ENCODE measurements at places on chromosomes 1 and 21.

DNA sequence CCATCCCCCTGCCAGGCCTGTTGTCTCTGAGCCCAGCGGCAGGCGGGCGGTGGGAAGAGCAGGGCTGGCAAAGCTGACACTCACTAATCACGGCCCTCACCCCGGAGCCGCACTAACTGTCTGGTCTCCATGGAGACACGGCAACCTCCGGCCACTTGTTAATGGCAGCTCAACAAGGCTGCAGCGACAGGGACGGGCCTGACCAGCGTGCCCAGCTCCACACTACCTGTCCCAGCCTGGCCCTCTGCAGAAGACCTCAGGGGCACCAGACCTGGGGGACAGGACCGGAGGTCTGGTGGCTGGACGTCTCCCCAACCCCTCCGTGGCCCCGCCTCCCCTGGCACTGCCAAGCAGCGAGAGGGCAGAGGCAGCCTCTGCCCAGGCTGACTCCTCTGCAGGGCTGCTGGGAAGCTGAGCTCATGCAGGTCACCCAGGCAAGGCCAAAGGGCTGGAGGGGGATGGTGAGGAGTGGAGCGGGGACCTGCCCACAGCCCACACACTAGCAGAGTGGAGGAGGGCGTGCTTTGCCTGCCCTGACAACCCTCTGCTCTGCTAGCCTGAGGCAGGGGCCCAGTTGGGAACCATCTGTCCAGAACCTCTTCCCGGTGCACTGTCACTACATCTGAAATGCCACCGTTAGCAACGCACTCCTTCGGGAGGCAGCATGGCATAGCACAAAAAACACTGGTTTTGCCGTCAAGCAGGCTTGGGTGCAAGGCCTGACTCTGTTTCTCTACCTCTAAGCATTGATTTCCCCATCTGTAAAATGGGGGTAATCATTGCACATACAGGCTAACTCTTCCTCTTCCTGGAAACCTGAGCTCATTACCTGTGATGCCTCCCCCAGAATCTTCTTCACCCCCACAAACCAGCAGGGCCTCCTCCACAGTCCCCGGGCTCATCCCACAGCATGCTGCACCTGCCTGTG, 29.6 kb upstream of the WASF2 start:
- DNase-seq: no peak

DNA sequence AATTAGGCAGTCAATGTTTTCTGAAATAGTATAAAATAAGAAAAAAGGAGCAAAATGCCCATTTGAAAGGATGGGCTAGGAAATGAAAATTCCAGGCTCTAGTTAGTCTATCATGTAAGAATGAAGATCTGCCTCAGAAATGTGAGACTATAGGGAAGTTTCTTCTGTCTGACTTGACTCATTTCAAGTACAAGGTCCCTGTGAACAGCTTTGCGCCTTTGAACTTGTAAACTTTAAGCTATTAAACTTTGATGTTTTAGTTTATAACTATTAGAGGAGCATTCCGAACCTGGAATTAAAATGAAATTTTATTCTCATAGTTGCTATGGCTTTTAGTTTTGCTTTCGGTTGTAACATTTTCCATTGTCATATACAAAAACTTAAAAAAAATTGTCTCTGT, 199.4 kb downstream of the RPS6KC1 start:
- DNase-seq: no peak

DNA sequence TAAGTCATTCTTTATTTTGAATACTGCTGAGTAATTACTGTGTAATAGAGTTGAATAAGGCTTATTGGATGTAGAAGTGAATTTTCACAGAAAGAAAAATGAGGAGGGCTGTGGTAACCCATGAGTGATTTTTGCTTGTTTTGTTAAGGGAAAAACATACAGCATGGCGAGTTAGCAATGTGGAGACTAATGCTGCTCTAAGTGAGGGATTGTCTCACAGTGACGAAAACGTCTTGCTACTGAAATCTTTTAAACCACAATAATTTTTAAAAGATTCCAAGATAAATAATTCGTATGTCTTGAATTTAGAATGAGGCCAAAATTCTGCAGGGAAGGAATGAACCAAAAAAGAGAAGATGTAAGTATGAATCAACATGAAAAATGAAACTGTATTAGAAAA, 16.2 kb upstream of the PLA2G4A start:
- no peak for DNase-seq

GRCh38 chr1:44034976-44035716, 3.9 kb upstream of the SLC6A9 start:
- no peak for DNase-seq

DNA sequence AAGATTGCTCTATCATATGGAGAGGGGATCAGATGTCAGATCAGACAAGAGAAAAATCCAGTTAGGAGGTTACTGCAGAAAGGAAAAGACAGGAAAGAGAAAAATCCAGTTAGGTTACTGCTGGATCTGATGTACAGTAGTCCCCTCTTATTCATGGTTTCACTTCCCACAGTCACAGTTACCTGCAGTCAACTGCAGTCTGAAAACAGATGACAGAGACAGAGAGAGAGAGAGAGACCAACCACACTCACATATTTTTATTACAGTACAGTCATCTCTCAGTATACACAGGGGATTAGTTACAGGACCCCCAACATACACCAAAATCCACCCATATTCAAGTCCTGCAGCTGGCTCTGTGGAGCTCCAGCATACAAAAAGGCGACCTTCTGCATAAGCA, 29.3 kb downstream of the NUP133 start:
- DNase-seq: no peak

Measured in SHP77 treated with DMSO at 0.1 percent for 48 hours (cell line).